ENCODE measurements at places on chromosomes 5 and 9.
A peak's percentile ranks its signal among the peaks of the same experiment; 100 is the strongest.

GRCh38 chr5:10470669-10471068 is 29.0 kb downstream of the ROPN1L start:
- no peak for DNase-seq

DNA sequence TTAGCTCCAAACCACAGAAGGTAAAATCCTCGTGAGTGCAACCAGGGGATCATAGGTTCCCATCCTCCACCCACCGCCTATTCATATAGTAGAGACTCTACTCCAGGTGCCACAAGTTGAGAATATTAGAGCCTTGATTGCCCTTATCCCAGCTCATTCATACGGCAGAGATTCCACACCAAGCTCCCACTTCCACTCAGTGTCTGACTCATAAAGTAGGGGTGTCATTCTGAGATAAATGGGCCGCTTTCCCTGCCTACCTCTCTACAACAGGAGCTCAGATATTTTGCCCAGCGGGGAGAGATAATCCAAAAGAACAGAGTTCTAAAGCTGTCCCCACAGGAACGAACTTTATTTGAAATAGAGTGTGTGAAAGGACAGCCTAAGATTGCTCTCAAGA is 9.4 kb downstream of the SLC22A4 start:
- DNase-seq = no peak

- DNase-seq = peak; percentile 82
Measured at GRCh38 chr9:120877276-120878034, 467 bp upstream of the PHF19 start.

DNA sequence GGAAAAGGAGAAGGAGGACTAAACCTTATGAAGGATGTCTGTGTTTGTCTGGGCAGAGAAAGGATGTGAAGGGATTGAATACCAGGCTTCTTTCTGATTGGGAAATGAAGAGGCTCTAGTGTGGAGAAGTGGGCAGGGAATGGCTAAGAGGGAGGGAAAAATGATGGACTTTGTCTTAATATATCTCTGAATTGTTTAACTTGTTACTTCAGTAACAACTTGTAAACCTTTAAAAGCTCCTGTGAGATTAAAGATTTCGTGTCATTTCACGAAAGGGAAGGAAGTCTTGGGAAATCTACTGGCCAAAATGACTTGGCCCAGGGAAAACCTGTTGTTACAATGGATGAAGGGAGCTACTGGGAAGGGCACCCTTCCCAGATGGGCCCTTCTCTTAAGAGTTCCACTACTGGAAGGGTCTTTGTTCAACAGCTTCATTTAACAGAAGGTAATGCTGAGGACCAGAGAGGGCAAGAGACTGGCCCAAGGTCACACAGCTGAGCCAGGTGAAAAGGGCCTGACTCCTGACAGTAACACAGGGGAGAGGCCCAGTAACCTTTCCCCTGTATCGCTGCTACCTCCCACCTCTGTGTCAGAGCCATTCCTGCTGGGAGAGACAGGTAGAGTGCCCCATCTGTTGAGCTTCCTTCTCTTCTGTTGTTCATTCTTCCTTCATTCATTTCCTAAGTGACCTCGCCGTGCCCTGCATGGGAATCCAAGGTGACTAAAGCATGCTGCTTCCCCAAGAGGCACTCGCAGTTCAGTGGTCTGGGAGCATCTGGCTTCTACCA is 5.1 kb upstream of the TCOF1 start:
- DNase-seq = no peak

DNA sequence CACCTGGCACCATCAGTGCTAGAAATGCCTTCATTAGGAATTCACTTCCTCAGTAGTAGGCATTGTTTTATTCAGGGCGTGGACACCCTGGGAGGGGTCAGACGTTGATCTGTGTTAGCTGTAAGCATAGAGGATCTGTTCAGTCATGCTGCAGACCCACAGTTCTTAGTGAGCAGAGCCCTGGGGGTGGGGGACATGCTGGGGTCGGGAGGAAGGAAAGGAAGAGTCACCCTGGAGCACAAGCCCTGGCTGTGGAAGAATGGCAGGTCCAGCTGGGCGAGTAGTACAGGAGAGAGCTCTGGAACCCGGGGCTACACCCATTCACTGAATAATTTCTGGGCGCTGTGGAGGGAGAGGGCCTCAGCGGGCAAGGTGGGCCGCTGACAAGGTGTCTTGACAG is 172.5 kb downstream of the FSTL4 start:
- no peak for DNase-seq

DNA sequence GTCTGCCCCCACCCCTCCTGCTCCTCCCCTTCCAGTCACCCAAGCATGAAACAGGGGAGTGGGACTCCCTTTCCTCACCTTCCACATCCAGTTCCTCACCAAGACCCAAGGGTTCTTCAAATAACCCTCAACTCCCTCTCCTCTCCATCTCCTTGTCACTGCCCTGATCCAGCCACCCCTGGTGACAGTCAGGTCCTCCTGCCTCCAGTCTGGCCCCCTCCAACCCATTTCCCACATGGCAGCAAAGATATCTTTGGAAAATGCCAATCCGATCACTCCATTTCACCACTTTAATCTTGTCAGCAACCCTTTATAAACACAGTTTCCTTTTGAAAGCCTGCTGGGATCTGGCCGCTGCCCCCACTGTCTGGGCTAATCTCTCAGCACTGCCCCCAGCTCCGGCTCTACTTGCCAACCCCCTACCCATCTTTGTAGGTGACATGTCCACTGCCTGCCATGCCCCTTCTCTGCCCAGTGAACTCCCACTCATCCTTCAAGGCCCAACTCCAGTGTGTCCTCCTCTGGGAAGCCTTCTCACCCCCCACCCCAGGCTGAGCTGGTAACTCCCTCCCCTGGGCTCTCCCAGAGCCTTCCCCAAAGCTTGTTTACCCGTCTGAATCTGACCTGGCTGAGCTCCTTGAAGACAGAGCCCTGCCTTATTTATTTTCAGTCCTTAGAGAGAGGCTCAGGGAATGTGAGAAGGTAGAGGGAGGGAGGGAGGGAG is 781 bp upstream of the MYOZ3 start:
- no peak for DNase-seq

- DNase-seq = no peak
Measured at GRCh38 chr9:99294850-99295461, 72.9 kb downstream of the SEC61B start.

GRCh38 chr9:36030871-36031270 is 5.8 kb upstream of the RECK start:
- no peak for DNase-seq

DNA sequence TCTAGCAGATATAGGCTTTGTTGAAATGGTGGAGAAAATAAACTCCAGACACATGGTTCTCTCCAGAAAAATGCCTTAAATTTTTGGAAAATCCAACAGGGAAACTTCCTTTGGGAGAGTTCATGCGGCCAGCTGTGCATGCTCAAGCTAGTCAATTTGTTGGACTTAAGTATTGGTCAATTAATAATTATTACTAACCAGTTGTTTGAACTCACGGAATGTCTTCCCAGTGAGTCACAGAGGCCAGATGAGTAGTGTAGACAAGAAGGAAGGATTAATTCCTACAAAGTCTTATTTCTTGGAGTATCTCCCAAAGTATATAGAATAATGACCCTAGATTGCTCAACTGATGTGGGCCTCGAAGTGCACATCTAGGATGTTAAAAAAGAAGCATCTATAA is 103.6 kb downstream of the MACIR start:
- no peak for DNase-seq

- no peak for DNase-seq
Measured at GRCh38 chr9:33374190-33374589, 28.2 kb downstream of the AQP7 start.

GRCh38 chr5:76565009-76565408 is 58.2 kb downstream of the F2RL2 start:
- DNase-seq = no peak

DNA sequence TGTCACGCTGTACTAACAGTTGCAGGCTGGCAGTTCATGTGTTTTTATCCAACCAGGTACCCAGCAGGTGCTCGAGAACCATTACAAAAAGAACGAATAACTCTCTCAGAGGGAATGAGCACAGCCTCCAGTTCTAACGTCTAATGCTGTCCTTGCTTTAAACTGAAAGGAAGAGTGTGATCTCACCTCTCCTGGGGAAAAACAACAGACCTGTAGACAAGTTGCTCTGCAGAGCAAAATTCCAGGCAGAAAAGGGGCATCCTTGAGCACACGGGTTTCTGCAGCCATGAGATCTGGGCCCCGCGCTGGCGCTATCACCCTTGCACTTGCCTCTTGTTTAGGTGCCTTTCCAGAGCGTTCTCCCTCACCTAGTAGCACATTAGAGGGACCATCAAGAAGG is 92.5 kb upstream of the DNAH5 start:
- DNase-seq = no peak

DNA sequence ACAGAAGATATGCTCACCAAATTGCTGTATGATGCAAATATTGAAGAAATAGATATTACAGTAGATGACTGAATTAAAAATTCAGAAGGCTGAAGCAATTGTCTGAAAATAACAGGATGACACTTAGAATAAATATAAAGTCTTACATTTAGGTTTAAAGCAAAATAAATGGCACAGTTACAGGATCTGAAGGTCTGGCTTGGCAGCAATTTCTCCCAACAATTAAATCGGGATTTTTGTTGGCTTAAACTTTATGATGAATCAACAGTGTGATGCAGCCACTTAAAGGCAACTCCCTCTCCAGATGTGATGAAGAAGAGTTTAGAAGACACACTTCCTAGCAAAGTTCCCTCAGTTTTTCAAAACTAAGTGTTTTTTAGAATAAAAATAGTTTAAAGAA is 80.5 kb downstream of the NREP start:
- DNase-seq = no peak

DNA sequence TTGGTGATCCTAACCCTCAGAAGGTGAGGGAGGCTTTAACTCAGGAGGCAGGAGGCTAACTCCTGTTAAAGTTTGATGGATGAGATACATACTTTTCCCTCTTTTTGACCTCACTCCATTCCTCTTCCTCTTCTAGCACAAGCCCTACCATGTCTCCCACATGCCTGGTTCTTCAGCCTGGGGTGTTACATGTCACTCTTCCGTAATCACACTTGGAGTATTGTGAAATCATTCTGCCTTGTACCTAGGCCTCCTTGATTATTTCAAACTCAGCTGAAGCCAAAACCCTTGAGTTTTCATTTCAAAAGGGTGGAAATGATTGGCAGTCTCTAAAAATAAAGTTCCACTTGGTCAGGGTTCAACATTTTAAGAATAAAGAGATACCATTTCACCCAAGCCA is 1.8 kb downstream of the PLAC8L1 start:
- DNase-seq = no peak

DNA sequence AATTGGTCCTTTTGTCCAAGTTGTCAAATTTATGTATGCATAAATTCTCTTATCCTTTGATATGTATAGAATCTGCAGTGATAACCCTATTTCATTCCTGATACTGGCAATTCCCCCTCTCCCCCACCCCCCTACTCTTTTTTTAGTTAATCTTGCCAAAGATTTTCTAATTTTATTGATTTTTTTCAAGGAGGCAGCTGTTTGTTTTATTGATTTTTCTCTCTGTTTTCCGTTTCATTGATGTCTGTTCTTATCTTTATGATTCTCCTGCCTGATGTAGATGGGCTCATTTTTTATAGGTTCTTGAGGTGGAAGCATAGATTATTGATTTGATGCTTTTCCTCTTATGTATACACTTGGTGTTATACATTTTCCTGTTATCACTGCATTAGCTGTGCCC is 34.4 kb downstream of the SMC5 start:
- DNase-seq = no peak

- no peak for DNase-seq
Measured at GRCh38 chr5:102107865-102108264, 188.2 kb downstream of the SLCO4C1 start.

GRCh38 chr5:68041293-68041692 is 174.3 kb upstream of the PIK3R1 start:
- DNase-seq = no peak
